GDM1 (cell line): ENCODE measurements at places on chromosomes 1 and 21.

- no peak for DNase-seq
Measured at GRCh38 chr21:34965200-34966174, 83.6 kb downstream of the RUNX1 start.

- no peak for DNase-seq
Measured at GRCh38 chr1:30011970-30012369, 711.4 kb downstream of the MATN1 start.

DNA sequence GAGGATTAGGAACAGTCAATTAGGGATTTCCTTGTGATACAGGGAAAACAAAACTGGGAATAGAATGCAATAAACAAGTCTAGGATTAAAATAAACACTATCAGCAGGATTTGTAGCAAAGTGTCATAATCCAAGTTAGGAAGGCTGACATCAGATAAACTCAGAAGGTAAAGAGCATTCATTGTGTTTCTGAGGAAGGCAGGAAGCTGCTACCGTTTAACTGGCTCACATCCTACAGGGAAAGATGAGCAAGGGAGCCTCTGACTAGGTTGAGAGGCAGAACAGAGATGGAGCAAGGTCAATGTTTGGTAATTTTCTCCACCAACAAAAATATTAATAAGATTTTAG lies 124.7 kb downstream of the POU2F1 start:
- DNase-seq = no peak

- no peak for DNase-seq
Measured at GRCh38 chr1:38208716-38209632, 162.4 kb upstream of the POU3F1 start.

- DNase-seq = peak; percentile 16
Measured at GRCh38 chr1:223531742-223532341, 133.7 kb downstream of the CAPN8 start.

DNA sequence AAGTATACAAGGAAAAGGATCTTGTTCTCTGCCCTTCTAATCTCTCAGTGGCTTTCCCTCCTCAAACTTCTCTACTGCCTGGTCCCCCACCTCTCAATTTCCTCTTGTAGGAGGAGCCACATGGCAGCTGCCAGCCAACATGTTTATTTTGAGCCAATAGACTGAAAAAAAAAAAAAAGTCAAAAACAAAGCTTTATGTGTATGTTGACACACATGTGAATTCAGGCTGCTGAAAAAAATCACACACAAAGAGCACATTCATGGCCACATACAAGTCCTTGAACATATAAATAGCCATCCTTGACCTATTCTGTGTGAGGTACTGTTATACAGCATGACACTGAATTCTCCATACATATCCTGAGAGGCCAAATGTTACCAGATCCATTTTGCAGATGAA lies 3.7 kb downstream of the PTPN14 start:
- no peak for DNase-seq

DNA sequence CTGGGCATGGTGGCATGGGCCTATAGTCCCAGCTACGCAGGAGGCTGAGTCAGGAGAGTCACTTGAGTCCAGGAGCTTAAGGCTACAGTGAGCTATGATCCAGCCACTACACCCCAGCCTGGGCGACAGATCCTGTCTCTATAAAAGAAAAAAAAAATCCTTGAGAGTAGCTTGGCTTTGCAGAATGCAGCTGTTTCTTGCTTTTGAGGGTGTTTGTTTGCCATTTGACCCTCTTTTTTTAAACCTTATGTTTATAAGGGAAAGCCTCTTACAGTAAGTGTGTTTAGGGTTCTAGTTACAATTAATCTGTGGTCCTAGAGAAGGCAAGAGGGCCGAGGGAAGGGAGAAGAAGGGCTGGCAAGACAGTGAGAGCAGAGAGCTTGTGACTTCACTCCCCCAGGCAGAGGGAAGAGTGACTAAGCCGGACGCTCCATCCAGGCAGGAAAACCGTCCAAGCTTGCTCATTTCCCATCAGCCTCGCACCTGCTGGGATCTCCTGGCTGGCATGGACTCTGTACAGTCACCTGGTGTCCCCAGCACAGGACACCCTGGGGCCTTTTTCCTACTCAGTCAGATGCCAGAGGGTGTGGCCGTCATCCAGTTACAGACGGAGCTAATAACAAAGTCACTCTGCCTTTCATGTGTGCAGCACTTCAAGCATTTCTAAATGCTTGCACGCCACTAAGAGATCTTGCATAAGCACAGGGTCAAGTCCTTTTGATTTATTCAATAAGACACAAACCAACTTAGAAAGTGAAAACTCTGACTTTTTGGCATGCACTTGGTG lies 55.5 kb upstream of the PSEN2 start:
- no peak for DNase-seq

DNA sequence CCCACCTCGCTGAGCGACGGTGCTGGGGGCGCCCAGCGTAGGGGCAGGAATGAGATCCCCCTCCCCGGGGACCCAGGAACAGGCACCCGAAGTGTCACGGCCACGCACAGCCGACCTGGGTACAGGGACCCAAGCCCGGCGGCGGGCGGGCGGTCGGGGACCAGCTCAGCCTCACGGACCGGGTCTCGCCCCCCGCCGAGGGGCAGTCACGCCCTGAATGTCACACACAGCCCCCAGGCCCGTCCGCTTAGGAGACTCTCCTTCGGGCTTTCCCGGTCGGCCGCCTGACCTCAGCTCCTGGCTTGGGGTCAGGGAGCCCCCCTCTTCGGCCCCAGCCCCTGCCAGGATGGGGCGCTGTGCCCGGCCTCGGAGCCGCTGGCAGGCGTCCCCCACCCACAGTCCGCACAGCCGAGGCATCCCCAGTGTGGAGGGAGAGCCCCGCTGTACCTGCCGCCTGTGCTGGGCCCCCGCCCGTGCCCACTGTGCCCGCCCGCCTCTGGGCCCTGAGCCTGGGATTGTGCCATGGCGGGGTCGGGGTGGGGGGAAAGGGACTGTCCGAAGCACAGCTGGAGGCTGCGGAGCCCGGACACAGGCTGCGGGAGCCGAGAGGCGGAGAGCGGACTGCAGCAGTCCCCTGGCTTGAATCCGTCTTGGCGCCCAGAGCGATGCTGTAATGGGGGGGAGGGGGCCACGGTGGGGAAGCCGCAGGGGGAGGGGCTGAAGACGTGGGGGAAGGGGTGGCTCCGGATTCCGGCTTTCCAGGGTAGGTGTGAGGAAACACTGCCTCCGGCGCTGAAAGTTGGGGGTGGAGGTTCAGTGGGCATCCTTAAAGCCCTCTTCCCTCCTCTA lies 627 bp upstream of the DLGAP3 start:
- no peak for DNase-seq

GRCh38 chr21:41777951-41778815 lies 11.3 kb upstream of the RIPK4 start:
- no peak for DNase-seq

DNA sequence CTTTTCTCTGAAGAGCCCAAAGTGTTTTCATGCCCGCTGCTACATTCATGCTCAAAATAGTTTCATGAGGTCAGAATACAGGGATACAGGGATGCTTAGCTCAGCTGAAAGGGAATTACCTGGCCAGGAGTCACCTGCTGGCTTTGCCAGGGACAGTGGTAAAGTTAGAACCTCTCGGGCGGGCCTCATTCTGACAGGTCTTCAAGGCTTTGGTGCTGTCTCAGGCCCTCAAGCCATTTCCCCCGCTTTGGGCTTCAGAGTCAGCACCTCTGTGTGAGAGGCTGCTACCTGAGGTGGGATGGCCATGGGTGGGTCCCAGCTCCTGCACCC lies 5.5 kb downstream of the RASSF5 start:
- DNase-seq = no peak

GRCh38 chr21:31659286-31659535 lies 282 bp upstream of the SOD1 start:
- no peak for DNase-seq

- DNase-seq = no peak
Measured at GRCh38 chr1:61682891-61683290, 42.0 kb downstream of the TM2D1 start.

DNA sequence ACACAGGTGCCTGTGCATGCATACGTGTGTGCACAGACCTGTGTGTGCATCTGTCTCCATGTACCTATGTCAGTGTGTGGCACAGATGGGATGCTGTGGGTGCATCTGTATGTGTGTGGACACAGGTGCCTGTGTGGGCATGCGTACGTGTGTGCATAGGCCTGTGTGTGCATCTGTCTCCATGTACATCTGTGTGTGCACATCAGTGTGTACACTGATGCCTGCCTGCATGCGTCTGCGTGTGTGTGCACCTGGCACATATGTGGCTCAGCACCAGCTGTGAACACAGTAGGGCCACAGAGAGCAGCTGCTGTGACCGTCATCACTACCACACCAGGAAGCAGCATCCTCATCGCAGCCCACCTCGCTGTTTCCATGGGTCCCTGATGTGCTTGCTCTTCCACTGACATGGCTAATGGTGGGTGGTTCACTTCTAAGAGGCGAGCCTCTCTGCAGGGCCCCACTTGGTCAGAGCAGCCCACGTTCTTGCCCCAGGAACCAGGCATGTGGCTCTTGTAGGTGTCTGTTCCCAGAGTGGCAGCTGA lies 9.6 kb upstream of the SPATC1L start:
- no peak for DNase-seq

DNA sequence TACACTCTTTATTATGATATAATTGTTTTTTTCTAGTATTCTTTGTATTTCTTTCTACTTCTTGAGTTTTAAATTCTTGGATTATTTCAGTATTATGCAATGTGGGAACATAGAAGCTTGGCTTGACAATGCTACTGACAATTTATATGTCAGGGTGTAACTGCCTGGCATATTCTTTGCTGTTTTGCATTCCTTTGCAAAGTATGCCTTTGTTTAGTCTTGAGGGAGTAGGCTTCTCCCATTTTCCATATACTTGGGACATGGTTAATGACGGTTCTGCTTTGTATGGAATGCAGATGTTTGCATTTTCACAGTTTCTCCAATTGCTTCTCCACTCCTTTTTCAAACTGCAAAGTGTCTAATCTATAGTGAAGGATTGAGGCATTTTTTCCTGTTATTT lies 109.8 kb downstream of the HMCN1 start:
- DNase-seq = no peak

DNA sequence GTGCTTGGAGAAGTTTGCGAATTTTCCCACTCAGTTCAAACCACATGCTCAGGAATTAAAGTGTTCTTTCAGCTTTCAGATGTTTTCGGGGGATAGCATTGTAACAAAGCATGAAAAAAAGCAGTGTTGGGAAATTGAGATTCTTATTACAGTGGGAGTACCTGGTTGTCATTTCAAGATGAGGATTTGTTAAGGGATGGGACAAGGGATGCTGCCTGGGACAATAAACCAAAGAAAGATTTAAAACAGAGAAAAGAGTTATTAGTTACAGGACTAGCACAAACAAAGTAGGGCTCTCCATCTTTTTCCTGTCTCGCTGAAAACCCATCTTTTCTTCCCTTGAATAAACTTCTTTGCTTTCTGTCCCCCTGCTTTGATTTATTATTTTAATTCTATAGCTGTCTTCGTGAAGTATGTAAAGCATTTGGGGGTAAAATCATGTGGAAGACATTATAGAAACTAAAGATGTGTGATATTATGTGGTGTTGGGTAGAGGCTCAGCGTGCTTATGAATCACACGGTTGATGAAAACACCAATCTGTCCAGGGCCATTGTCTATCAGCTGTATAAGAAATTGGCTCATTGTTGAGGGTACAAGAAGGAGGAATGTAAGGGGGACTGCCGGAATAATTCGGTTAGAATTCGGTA lies 277.6 kb downstream of the KIF26B start:
- no peak for DNase-seq

GRCh38 chr1:222117809-222118208 lies 375.9 kb upstream of the DUSP10 start:
- no peak for DNase-seq

DNA sequence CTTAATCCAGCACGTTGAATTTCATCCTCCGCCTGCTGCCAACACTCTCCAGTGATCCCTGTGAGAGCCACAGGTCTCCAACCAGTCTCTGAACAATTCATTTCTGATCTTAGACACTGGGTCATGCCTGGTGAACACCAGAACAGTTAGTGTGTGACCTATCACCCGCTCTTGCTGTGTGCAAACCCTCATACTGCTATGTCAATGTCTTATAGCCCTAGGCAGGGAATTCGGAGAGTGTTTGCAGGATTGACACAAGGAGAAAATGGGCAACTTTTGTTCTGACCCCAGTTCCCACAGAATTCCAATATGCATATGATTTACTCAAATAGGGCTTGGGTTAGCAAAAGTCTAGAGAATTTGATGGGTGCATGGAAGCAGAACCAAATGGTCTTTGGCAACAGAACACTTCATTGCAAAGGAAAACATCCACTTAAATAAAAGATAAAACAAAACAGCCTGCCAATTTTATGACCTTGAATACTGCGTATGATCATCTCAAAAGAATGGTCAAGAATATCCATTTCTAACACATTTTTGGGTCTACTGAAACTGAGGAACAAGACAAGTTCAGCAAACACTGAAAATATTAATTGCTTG lies 23.0 kb upstream of the GUCA2B start:
- no peak for DNase-seq

GRCh38 chr1:211580303-211580687 lies 1.3 kb upstream of the SLC30A1 start:
- DNase-seq = no peak

GRCh38 chr1:195530961-195531360 lies 1077.3 kb downstream of the KCNT2 start:
- no peak for DNase-seq

- DNase-seq = no peak
Measured at GRCh38 chr1:204408074-204408507, 3.5 kb downstream of the PPP1R15B start.

DNA sequence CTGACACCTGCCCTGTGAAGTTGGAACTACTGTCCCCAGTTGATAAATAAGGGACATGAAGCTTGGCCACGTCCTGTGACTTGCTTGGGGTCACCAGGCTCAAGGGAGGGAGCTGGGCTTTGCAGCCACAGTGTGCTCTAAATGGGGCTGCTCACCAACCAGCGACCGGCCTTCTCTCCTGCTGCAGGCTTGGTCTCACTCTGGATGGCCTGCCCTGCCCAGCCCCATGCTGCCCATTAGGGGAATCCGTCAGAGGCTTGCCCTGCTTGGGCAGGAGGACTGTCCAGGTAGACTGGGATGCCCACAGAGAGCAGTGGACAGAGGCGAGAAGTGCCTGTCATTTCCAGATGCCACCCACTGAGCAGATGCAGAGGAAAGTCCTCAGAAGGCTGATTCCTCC lies 1.2 kb upstream of the CENPS start:
- DNase-seq = no peak

- no peak for DNase-seq
Measured at GRCh38 chr1:230094746-230095145, 27.7 kb downstream of the GALNT2 start.

- DNase-seq = no peak
Measured at GRCh38 chr1:219326843-219327242, 153.2 kb downstream of the LYPLAL1 start.

- DNase-seq = no peak
Measured at GRCh38 chr1:208203127-208203847, 40.9 kb downstream of the PLXNA2 start.

GRCh38 chr21:45376459-45377324 lies 28.3 kb upstream of the COL18A1 start:
- DNase-seq = no peak

GRCh38 chr1:26785611-26786436 lies 1.9 kb upstream of the PIGV start:
- DNase-seq = peak; percentile 66
